ENCODE measurements at places on chromosomes 1 and 21.

- no peak for DNase-seq
These were observed 4.1 kb downstream of the DDOST start for GRCh38 chr1:20657024-20657423.

- peak; percentile 48 for DNase-seq
These were observed 83.4 kb downstream of the FOXD2 start for GRCh38 chr1:47521034-47521881.

GRCh38 chr1:203556047-203556851, 62.3 kb downstream of the OPTC start:
- DNase-seq = no peak

- no peak for DNase-seq
These were observed 21.9 kb downstream of the ZYG11B start for GRCh38 chr1:52748119-52748518.

DNA sequence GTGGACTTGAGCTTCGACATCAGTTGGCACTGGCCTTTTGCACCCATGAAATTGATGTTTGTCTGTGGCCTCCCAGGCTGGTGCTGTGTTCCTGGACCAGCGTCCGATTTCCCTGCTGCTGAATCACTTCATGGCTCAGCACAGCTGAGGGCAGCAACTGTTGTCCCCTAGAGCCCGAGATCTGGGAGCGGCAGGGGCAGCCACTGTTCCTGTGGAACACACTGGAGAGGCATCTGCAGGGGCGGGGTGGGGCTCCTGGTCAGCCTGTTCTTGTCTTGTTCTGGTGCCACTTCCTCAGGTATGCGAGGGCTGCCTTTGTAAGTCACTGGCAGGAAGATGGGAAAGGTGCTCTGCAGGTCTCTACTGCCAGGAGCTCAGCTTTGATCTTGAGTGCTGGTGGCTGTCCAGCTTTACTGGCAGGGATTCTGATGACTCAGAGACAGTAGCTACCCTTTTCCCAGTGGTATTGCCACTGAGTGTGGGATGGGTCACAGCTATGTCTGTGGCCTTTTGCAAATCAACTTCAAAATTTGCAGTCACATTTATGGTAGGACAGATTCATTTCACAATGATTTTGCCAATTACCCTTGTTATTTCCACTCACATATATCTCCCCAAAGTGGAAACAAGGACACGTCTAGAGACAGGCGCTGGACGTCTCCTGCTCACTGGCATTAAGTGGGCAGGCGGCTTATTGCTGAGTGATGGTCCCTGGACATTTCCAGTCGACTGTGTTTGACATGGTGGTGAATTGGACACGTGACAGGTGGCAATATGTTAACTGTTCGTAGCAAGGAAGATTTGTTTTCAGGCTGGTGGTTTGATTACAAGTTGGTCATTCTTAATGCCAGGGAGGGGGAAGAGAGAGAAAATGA, 15.3 kb downstream of the AGPAT3 start:
- DNase-seq = no peak

DNA sequence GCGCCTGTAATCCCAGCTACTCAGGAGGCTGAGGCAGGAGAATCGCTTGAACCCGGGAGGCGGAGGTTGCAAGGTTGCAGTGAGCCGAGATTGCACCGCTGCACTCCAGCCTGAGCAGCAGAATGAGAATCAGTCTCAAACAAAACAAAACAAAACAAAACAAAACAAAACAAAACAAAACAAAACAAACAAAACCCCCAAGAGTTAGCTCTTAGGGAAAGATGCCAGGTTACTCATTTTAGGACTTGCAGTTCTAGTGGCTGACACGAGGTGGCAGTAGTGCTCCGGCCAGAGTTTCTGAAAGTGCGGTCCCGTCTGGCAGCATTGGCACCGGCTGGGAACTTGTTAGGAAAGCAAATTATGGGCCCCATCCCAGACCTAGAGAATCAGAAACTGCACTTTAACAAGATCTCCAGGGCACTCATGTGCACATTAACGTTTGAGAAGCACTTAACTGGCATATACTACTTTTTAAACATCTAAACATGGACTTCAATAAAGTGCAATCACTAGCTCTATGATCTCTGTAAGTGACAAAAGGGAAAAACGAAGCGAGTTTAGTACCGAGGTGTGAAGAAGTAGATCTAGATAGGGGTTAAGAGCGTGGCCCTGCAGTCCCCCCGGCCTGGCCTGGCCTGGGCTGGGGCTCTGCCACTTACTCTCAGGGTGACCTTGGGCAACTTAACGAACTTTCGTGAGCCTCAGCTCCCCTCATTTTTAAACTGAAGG, 41.9 kb upstream of the TNFRSF1B start:
- peak; percentile 40 for DNase-seq

DNA sequence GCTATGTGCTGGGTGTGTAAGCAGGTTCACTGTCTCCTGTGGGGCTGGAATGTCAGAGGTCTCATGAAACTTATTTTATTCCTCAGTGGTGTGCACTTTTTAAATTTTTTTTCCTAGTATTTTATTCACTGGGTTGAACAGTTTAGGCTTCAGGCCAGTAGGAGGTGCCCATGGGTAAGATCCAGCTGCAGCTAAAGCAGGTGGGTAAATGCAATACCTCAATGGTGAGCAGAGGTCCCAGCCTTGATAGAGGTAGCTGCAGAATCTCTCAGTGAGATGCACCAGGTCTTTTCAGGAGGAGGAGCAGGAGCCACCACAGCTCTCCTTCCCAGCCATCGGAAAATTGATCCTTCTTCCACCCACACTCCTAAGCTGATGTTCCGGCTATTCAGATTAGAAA, 12.6 kb upstream of the OR6N2 start:
- DNase-seq = no peak

GRCh38 chr1:243179720-243180119, 75.4 kb downstream of the CEP170 start:
- no peak for DNase-seq

DNA sequence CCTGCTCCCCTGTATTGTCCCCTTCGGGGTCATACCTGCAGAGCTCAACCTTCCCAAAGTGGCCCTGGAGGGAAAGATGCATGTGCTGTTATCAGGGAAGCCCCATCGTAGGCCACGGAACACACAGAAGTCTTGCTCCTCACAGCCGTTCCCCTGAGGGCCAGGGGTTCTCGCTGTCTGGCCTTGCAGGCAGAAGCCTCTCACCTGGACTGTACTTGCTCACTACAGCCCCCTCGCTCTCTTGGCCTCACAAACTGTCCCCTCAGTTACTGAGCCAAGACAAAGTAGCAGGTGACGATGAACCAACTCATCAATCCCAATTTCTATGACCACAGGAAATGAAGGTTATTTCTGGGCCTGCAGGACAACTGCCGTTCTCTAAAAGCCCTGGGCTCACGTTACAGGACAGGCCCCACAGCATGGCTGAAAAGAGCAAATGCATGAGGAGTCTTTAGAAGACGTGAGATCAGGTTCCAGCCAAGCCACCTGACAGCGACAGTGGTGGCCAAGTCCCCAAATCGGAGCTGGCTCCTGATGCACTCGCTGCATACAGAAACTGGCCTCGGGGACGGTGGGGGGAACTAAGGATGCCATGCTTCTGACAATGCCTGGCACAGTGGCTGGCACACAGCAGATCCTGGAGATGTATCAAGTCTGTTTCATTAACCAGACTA, 95.0 kb downstream of the RAVER2 start:
- DNase-seq = no peak

DNA sequence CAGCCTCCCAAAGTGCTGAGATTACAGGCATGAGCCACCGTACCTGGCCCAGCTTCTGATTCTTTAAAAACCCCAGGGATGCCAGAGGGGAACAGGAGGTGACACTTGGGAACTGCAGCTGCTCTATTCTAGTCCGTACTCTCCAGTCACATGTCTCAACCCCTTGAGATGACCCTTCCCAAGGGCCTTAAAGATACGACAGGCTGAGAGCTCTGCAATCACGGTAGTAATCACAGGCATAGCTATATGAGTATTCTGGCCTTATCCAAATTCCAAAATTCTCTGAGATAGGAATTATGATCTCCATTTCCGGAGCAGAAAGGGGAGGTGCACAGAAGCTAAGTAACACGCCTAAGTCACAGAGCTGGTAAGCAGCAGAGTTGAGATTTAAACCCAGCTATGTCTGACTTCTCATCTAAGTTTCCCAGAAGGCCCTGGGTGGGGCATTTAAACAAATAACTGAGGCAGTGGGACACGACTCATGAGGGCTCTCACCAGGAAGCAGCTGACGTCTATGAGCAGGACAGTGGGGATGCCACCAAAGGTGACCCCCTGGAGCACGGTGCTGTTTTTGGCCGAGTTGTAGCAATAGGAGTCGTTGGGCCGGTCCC, 5.2 kb downstream of the TMEM63A start:
- DNase-seq = no peak

GRCh38 chr1:9905010-9905409, 5.1 kb downstream of the CTNNBIP1 start:
- DNase-seq = no peak

- no peak for DNase-seq
These were observed 667 bp upstream of the NID1 start for GRCh38 chr1:236065509-236066005.
